NCI-H2171 (cell line): ENCODE measurements at places on chromosomes 4 and X.

GRCh38 chr4:123312951-123313592 lies 83.5 kb upstream of the SPRY1 start:
- no peak for DNase-seq

DNA sequence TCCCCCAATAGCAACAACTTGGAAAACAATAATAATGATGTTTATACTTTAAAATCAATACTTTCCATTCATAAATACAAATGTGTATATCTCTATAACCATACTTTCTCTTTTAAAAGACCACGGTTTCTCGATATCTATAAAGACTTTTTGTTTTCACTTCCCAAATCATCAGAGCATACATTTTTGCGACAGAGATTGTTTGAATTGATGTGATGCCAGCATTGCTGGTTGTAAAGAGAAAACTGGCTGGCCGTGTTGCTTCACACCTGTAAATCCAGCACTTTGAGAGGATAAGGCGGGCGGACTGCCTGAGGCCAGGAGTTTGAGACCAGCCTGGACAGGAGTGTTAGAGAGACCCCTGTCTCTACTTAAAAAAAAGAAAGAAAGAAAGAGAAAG lies 77.6 kb upstream of the ZNF518B start:
- DNase-seq = no peak

- no peak for DNase-seq
These were observed 855.3 kb downstream of the PCDH7 start for GRCh38 chr4:31575504-31575903.

- no peak for DNase-seq
These were observed 158.5 kb downstream of the SH3KBP1 start for GRCh38 chrX:19728915-19729314.

DNA sequence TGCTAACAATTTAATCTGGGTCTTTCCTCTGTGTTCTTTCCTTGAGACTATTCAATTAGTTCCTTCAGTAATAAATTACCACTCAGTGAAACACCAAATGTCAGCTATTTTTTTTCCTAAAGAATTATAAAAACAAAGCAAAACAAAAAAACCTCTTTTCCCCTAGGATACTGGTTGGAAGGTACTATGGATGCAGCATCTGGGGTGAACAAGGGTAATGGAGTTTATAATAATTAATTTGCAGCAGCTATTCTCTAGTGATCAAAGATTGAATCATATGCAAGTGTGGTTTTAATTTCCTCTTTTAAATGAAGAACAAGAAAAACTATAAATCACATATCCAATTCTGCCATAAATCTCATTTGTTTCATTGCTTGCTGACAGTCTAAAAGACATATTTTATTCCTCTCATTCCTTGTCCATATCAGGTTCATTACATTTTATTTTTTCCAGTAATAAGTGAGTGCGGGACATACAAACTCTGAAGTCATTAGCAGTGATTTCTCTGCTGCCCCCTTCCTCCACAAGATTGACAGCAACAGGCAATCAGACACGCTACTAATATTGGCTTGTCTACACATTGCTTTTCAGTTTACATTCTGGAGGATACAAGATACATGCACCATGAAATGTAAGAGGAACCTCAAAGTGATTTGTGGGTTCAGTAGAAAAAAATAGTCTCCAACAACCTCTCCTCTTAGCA lies 1093.4 kb upstream of the SLIT2 start:
- DNase-seq = no peak
